ENCODE measurements at places on chromosomes 13 and 19. TPM values are rescaled to one million over a fixed set of nuclear protein-coding genes. Genes with fewer than 3 reads are reported as not detected.

Gene CDC34
- total RNA-seq: 67.0 TPM

Gene RNF17
- 0.17 TPM for total RNA-seq

Gene HS6ST3
- total RNA-seq: not detected

Gene LRRC63
- 0.17 TPM for total RNA-seq

Gene GFY
- total RNA-seq: not detected

Gene DIS3
- 47.4 TPM for total RNA-seq

Gene CPB2
- not detected for total RNA-seq

Gene FCAR
- not detected for total RNA-seq

Gene ANKLE1
- 0.17 TPM for total RNA-seq

Gene RELB
- total RNA-seq: 4.1 TPM

Gene GPR4
- total RNA-seq: 0.73 TPM

Gene SPRED3
- 2.9 TPM for total RNA-seq

Gene LHB
- not detected for total RNA-seq

Gene SIAH3
- not detected for total RNA-seq

Gene CRX
- total RNA-seq: not detected

Data from smooth muscle cell of trachea (primary cell).